ENCODE measurements at places on chromosomes 4 and X.

DNA sequence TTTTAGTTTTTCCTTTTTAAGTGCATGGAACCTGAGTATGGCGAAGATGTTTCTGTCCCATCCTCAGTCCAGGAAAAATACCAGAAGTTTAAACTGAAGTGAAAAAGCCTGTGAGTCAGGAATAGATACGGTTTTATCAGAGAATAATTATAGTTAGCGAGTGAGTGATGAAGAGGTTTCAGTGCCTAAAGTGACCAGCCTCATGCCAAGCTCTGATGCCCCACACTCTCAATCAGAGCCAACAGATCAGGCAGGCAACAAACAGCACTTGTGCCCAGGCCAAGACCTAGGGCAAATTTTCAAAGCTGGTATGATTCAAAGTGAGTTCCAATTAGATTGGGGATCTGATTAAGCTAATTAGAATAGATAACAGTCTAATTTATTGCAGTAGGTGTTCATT, 212.8 kb upstream of the NRK start:
- no peak for DNase-seq

GRCh38 chr4:61864286-61864685, 664.2 kb downstream of the ADGRL3 start:
- DNase-seq: no peak

DNA sequence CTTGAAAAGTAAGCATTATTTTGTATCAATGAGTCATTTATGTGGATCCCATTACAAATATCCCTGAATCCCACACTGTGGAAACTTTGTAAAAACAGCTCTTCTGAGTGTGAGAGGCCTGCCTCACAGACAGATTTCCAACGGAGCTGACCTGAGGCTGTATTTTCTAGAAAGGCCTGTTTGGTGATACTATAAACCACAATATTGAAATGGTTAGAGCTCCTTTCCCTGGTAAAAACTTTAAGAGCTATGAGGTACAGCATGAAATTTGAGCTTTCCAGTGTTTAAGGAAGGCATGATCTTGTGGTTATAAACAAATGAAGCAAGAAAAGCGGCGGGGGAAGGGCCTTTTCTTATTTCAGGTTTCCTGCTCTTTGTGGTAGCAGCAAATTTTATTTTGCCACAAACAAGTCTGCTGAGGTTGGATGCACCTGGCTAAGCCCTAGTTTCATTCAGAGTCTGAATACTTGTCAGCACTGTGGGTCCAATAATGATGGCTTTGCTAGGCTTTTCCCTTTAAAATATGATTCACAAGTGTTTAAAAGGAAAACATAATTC, 86.8 kb upstream of the ETNPPL start:
- DNase-seq: peak; percentile 51

DNA sequence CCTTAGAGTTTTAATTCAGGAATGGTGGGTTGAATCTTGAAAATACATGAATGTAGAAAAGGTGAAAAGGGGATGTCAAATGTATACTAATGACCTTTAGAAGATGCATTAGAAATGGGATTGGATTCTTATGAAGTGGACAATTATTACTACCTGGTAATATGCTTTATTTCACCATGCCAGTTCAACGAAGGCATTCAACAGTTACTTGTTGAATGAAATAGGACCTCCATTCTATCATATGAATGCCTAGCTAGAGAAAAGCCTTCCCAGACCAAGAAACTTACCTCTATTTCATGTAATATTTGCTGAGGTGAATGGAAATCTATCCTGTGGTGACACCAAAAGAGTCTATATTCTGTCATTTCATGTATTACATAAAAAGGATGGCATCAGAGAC, 34.6 kb upstream of the SFRP2 start:
- DNase-seq: no peak

- DNase-seq: no peak
Measured at GRCh38 chr4:149796381-149796780, 19.3 kb downstream of the IQCM start.

- peak; percentile 79 for DNase-seq
Measured at GRCh38 chr4:40309250-40309774, 25.8 kb upstream of the CHRNA9 start.

DNA sequence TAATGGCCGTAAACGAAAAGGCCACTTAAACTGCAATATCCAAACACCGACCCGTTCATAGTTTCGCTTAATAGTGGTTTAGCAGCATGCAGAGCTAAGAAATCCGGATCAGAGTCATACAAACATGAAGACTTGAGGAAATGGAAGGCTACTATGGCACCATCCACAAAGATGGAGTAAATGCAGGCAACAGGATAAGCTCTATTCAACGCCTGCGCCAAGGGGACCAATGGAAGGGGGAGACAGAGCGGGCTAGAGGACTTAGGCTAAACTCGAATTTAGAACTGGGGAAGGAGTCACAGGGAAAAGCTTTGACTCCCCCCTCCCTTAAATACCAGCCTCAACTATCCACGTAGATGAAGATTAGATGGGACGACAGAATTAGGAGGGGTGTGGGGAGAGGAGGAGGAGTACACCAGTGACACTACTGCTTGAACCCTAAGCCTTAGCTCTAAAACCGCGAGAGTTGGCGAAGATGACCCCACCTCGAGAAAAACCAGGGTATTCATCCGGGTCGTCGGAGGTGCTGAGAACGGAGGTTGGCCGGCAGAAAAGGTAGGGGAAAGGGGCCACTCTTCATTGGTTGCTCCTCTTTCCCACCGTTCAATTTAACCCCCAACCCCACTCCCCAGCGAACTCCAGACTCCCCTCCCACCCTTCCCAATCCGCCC, 3.5 kb downstream of the HUWE1 start:
- peak; percentile 18 for DNase-seq

- DNase-seq: peak; percentile 58
Measured at GRCh38 chrX:24371391-24371972, 11.0 kb downstream of the SUPT20HL1 start.

DNA sequence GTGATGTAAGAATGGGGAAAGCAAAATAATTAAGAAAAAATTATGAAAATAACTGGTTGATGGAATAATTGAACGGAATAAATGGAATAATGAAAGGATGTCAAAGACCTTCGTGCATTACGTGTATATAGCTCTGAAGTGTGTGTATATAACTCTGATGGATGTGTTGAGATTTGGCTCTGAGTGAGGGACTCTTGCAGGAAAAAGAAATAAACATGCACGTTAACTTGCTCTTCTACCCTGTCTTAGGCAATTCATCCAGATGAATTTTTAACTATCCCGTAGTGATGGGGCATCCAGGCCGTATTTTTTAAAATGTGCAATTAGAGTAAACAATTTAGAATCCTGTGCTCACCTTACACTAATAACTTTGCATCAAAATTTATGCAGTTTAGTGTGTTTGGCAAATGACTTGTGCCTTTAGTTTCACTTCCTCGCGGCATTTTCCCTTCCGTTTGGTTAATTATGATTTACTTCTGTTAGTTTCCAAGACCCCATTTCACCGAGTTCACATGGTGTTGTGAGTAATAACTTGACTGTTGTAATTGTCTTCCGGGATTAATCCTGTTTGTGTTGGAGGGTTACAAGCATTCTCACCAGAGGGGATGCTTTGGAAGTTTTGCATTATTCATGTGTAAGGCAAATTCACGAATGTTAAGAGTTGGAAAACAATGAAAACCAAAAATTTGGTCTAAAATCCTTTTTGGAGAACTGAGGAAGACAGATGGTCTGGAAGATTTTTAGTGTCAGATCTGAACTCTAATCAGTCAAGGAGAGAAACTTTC, 256.5 kb upstream of the FAT1 start:
- DNase-seq: peak; percentile 4

DNA sequence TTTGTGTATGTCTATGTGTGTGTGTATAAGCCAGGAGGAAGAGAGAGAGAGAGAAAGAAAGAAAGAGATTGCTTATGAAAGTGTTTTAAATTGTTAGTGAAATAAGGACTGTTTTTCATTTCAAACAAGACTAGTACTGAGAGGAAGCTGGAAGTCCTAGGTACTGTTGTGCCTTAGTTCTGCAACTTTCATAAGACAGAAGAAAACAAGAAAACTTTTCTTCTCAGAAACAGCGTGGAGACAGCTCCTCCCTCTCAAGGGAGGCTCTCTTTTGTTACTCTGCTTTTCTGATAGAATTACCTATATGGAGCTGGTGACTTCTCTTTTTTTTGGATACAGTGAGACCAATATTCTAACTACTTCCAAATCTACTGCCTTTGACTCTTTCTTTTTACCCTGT, 62.5 kb downstream of the BANK1 start:
- no peak for DNase-seq

- no peak for DNase-seq
Measured at GRCh38 chr4:35548921-35549320, 695.4 kb downstream of the ARAP2 start.

DNA sequence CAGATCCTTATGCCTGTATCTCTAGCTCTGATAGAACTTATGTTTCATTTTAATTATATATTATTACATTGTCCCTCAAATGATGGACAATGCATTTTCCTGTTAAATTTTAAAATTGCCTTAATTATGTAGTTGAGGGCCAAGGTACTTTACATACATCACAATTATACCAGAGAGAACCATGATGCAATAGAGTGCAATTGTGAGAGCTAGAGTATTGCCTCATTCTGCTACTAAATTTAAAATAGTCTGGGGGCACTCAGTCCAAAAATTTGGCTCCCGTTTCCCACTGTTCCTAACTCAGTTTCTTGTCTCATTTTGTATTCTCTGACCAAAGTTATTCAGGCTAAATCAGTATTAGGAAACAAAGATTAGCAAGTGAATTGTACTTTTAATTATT, 378.5 kb upstream of the ZFP42 start:
- DNase-seq: no peak

- DNase-seq: peak; percentile 38
Measured at GRCh38 chr4:186472948-186473347, 82.4 kb downstream of the MTNR1A start.

DNA sequence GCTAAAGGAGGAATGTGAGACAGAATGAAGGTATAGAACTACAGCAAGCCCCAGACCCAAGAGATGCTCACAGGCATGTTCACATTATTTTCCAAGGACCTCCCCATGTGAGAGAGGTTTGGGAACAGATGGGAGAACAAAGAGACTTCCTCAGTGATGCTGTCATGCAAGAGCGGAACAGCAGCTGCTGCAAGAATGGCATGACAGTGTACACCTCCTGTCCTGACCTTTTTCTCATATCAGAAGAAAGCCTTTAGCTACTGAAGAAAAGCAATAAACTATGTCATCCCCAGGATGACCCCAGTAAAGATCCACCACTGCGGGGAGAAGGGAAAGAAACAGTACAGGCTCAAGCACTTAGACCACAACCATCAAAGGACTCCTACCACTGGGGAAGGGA, 7.2 kb downstream of the PRDM5 start:
- no peak for DNase-seq

DNA sequence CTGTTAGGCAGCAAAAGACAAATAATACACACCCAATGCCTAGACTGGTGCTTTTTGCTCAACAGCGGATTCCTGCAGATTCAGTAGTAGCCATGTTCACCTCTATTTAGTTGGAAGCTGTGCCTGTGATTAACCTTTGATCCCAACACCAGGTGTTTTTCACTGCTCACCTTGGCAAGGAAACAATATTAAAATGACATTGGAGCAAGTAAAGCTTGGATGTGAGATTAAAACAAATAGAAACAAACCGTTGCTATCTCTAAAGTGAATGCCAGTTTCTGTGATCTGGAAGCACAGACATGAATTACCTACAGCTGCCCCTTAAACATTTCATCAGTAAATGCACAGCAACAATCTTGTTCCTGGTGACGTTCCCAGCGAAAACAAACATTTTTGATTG, 35.7 kb downstream of the MAGEB17 start:
- no peak for DNase-seq

DNA sequence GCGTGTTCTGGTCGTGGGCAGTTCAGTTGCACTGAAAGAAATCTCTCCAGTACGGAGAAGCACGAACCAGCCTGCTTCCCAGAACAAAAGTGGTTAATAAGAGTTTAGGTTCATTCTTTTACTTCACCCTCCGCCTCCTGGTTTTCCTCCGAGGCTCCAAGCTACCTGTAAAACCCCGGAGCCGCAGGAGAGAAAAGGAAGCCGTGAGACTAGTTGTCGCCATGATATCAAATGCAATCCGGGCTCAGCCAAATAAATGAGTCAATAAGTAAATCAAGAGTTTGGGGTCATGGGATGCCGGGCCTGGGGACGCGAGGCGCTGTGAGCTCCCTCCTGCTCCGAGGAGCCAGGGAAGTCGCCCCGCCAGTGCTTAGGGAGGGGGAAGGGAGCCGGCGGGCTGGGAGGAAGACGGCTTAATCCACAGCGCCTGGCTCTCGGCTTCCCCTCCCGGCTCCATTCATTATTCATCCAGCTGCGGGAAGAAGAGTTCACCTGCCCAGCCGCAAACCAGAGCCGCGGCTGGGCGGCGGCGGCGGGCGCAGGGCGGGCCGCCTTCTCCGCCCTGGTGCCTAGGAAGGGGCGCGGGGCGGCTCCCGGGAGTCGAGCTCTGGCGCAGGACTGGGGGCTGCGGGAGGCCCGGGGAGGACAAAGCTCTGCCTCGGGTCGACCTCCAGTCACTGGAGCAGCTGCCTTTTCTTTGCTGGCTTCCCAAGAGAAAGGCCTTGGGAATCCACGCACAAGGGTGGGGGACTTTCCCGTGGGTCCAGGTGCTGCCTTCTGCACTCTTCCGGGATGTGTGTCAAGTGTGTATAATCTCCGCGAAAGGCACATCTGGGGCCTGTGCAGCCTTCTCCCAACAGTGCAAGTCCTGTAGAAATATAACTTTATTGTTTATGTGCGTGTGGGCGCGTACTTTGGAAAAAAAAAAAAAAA, 1.7 kb downstream of the FRAS1 start:
- DNase-seq: peak; percentile 37

GRCh38 chr4:8849266-8850073, 22.2 kb downstream of the HMX1 start:
- DNase-seq: no peak

GRCh38 chr4:8676676-8677075, 84.1 kb downstream of the CPZ start:
- DNase-seq: no peak

DNA sequence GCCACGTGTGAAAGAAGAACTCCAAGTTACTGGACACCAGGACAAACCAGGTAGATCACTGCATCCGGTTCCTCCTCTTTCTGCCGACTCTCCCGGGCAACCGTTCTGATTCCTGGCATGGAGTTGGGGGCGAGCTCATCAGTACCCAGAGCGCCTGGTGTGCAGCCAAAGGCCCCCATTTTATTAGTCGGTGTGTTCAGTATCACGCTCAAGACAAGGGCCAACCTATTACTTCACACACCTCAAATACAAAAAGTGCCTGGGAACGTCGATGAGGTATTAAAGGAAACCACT, 2.8 kb upstream of the CTBP1 start:
- DNase-seq: no peak

DNA sequence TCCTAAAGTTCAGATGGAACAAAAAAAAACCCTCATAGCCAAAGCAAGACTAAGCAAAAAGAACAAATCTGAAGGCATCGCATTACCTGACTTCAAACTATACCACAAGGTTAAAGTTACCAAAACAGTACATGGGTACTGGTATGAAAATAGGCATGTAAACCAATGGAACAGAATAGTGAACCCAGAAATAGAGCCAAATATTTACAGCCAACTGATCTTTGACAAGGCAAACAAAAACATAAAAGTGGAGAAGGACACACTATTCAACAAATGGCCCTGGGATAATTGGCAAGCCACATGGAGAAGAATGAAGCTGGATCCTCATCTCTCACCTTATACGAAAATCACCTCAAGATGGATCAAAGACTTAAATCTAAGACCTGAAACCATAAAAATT, 44.2 kb upstream of the TMEM192 start:
- DNase-seq: no peak

GRCh38 chrX:1398431-1399340, 6.8 kb upstream of the SLC25A6 start:
- DNase-seq: no peak
